ENCODE measurements at places on chromosomes 3 and 15.
A peak's percentile ranks its signal among the peaks of the same experiment; 100 is the strongest.

GRCh38 chr3:105490045-105490444 is 123.3 kb downstream of the ALCAM start:
- DNase-seq: peak; percentile 25

- no peak for DNase-seq
Measured at GRCh38 chr15:33043636-33044035, 150.9 kb downstream of the FMN1 start.

DNA sequence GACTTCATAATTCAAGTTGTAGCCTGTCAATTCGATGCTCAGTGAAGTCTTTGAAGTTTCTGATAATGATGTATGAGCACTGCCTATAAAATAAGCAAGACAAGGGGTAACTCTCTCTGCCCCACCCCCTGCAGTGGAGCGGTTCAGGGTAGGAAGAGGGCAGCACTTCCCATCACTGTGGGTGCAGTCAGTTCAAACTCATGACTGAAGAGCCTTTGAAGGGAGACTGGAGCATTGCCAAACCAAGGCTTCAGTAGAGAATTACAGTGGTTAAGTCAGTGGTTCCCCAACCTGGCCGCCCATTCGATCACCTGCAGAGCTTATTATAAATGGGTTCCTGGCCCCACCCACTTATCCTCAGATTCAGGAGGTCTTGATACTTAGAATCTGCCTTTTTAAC is 190.6 kb downstream of the SHQ1 start:
- no peak for DNase-seq

GRCh38 chr3:69020424-69020823 is 6.9 kb upstream of the EOGT start:
- no peak for DNase-seq

DNA sequence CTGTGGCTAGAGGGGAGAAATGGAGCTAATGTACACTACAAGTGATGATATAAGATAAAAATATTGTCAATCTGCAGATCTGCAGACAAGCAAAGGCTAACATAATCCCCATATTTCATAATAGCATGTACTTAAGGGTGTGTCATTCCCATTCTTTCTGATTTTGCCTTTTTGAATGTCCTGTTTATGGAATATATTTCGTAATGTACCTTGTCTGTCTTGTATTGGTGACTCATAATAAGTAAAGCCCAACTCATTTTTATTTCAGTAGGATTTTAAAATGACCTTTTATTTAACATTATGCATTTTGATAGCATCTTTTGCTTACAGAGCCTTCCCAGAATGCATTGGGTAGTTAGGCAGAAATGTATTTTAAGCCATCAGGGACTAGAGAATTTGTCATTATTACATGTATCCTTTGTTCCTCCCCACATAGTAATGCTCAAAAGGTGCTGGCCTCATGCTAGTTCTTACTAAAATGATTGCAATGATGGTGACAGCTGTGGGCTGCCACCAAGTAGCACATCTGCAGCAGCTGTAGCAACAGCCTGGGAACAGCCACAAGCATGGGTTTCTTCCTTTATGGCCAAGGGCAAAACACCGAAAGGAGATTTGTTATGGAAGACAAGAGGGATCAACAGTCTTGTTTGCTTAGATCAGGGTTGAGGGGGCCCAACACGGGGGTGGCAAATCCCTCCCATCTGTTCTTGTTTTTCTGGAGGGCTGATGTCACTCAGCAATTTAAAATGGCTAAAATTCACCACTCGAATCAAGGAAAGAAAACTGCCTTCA is 188.5 kb downstream of the CADPS start:
- peak; percentile 30 for DNase-seq

DNA sequence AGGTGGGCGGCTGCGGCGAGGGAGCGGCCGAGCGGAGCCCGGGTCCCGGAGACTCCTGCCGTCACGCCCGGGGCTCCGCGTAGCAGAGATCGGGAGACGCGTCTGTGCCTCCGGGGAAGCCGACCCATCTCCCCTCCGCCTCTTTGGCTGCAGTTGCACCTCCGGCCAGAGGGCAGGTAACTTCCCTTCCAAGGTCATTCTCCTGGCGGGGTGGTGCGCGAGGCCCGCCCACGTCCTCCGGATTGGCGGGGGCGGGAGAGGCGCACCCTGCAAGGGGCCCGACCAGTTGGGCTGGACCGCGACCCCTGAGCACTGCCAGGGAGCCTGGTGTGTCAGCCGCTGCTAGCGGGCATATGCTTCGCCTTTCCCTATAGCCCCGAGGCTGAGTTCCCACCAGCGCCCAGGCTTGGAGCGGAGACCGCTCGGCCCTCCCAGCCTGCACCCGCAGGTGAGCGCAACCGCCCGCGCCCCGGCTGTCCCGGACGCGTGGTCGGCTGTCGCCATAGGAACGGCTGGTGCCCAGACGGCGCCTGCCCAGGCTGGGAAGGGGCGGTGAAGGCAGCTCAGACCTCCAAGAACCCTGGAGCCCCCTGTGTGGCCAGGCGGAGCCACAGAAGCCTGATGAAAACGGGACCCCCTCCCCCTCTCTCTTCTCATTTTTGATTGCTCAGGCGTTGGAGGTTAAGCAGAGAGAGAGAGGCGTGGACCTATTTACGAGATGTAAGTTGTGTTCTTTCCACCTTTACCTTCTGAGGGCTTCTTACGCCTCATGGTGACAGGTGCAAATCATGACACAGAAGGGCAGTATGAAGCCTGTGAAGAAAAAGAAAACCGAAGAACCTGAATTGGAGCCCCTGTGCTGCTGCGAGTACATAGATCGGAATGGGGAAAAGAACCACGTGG is 453 bp downstream of the ZDHHC23 start:
- DNase-seq: no peak

DNA sequence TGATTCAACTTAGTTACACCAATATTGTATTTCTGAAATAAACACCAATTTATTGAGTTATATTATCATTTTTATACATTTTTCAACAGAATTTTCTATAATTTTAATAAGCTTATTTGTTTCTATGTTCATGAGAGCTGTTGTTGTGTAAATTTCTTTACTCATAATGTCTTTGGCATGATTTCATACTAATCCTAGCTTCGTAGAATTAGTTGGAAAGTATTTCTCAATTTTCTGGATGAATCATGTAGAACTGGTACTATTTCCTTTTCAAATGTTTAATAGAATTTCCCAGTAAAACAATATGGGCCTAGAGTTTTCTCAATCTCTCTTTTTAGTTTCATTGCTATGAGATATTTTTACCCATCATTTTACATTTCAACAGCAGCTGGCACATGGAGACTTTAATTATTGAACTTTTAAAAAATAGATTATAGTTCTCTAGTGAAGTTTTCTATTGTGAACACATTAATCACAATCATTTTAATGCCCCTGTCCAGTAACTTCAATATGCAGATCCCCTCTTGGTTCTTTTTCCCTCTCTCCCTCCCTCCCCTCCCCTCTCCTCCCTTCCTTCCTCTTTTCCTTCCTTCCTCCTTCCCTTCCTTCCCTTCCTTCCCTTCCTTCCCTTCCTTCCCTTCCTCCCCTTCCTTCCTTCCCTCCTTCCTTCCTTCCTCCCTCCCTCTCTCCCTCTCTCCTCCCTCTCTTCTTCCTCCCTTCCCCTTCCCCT is 1357.1 kb downstream of the ZPLD1 start:
- no peak for DNase-seq

DNA sequence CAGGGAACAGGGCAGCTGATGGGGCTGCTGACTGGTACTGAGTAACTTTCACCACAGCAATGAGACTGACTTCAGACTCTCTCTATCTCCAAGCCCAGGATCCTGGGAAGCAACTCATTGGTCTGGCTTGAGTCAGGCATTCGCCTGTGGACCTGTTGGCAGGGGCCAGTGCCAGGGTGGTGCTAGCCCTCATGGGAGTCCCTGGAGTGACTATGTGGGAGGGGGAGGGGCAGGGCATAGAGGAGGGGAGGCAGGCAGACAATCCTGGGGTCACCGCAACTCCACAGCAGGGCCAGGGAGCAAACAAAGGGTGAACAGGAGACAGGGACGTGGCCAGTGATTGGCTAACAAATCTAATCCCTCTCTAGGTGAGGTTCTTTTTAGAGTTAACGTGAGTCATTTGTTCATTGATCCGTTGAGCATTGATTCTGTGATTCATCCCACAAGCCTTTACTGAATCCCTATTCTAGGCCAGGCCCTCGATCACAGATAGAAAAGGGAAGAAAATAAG is 71.8 kb downstream of the CEMIP start:
- DNase-seq: no peak

- DNase-seq: no peak
Measured at GRCh38 chr15:85475711-85476110, 95.3 kb downstream of the AKAP13 start.

- no peak for DNase-seq
Measured at GRCh38 chr3:46546896-46547440, 19.1 kb downstream of the LRRC2 start.

GRCh38 chr15:59349680-59350420 is 22.8 kb downstream of the MYO1E start:
- no peak for DNase-seq

DNA sequence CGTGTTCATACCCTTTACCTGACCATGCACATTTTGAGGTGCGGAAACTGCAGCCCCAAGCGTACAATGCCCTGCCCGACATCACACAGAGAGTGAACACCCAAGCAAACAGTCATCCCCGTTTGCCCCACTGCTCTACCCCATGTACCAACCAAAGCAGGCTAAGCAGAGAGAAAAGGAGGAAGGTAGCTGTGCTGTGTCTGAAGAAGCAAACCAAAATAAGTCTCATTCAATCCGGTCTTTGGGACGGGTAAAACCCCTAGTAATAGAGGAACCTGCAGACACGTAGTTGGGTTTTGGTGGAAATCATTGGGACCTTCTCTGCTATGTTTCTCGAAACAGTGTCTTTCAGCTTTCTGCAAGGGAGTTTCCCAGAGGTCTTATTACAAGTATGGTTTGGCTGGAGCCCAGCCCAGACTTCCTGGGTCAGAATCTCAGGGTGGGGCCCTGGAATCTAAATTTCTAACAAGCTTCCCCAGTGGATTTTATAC is 164.6 kb upstream of the HES1 start:
- DNase-seq: no peak

Data from cardiac muscle cell (in vitro differentiated cells and primary cell).